ENCODE measurements at places on chromosomes 5 and 9. TPM values are rescaled to one million over a fixed set of nuclear protein-coding genes. Genes with fewer than 3 reads are reported as not detected.

CYLC2 gene
- total RNA-seq = not detected

ITK gene
- not detected for total RNA-seq

HEMGN gene
- total RNA-seq = not detected

SH3PXD2B gene
- total RNA-seq = 26.1 TPM

C9orf72 gene
- 4.9 TPM for total RNA-seq

OR1J2 gene
- not detected for total RNA-seq

NSA2 gene
- 47.3 TPM for total RNA-seq

Measured in PC-9 (cell line).